ENCODE measurements at places on chromosomes 3 and 15. TPM values are rescaled to one million over a fixed set of nuclear protein-coding genes. Genes with fewer than 3 reads are reported as not detected.
A peak's percentile ranks its signal among the peaks of the same experiment; 100 is the strongest.

GRCh38 chr3:144265542-144266100 is 294.0 kb downstream of the DIPK2A start:
- no peak for DNase-seq

DNA sequence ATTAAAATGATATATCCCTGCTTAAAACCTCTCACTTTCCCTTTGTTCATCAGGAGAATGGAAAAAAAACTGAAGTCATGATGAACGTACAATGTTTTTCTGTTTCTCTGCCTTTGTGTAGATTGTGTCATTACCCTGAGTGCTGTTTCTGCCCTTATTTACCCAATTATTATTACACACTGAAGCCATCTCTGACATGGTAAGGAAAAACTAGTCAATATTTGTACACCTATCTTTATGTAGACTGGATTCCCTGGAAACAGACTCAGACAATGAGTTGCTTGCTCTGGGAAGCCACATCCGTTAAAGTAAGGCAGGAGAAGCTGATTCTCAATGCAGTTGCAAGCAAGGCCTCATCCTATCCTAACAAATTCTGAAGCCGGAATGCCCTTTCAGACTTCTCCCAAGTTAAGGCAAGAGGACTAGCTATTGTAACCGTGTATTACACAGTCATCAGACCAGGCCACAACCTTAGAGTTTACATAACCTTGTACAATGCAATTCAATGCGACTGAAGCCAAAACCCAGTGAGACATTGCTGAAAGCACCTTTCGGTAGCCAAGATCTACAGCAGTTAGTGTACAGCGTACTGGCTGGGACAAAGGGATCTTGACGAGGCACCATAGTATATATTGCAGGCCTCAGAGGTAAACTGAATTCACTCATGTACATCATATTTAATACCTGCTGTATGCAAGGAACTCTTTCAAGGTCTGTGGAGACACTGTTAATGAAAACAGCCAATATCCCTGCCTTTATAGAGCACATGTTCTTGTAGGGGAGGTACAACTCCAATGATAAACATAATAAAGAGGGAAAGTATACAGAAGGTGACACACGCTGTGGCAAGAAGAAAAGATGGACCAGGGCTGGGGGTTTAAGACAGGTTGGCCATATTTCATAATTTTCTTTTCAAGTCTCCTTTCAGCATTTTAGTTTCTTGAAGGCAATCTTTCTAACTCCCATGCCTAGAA is 1040.8 kb upstream of the SEMA6D start:
- DNase-seq = no peak

GRCh38 chr3:59872128-59872527 is 822.3 kb upstream of the CFAP20DC start:
- DNase-seq = no peak

- DNase-seq = no peak
Measured at GRCh38 chr15:53681056-53681455, 78.4 kb downstream of the WDR72 start.

GRCh38 chr3:33277193-33277882 is at the start of gene FBXL2:
FBXL2 (plus strand) TSS chr3:33277442; CDS start chr3:33277513, 71 bp downstream.
- peak; percentile 76 for DNase-seq

DNA sequence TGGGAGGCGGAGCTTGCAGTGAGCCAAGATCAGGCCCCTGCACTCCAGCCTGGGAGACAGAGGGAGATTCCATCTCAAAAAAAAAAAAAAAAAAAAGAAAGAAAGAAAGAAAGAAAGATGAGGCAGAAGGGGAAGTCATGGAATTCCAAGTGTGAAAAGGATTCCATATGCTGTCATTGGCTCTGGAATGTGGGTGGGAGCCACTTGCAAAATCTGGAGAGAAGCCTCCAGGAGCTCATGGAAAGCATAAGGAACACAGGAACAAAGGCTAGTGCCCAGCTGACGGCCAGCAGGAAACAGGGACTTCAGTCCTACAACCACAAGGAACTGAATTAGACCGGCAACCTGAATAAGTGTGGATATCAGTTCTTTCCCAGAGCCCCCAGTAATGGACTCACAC is 12.5 kb upstream of the TRAK1 start:
- DNase-seq = no peak

GRCh38 chr3:197174927-197175326 is 123.5 kb downstream of the DLG1 start:
- DNase-seq = no peak

DNA sequence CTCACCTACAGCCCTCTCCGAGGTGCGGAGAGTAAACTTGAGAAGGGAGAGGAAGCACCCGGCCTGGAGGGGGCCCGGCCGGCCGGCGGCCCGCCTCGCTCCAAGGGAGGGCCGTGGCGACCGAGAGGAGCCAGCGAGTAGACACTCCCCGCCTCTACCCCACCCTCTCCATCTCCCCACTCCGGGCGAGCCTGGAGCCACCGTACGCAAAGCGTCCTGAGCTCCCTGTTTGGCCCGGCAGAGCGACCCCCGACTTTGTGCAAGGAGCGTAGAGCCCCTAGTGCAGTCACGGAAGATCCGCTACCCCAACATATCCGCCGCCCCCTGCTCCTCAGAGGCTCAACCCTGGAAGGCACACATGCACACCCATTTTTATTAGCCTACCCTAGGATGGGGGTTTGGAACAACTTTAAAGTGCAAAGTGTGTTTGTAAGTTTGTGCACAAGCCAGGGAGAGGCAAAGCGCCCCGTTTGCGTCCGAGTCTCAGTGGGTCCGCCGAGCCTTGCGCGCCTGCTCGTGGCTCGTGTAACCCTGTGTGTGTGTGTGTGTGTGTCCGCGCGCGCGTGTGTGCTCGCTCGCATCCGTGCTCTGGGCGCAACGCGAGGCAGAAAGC is 508 bp upstream of the SMAD6 start:
- DNase-seq = peak; percentile 41

GRCh38 chr15:82751308-82751707 is 41.6 kb upstream of the AP3B2 start:
- no peak for DNase-seq

- DNase-seq = no peak
Measured at GRCh38 chr3:60386306-60386705, 864.9 kb downstream of the FHIT start.

DNA sequence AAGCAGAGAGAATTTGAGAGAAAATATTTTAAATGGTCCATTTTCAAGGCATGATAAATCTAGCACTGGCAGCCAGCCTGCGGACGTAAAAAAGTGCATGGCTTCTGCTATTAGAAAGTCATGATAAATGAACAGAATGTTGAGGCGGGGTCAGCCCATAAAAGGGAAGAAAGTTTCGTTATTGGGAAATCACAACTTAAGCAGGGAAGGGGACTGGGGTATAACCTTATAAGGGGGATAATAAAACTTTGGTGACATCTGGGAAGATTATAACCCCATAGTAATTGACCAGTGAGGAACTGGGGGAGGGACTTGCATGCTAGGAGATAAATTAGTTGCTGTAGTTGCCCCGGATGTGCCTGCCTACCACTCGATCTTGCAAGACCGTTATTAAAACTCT is 88.4 kb upstream of the PLSCR4 start:
- no peak for DNase-seq

GRCh38 chr3:49712166-49712565 is 7.3 kb downstream of the AMIGO3 start:
- DNase-seq = no peak

DNA sequence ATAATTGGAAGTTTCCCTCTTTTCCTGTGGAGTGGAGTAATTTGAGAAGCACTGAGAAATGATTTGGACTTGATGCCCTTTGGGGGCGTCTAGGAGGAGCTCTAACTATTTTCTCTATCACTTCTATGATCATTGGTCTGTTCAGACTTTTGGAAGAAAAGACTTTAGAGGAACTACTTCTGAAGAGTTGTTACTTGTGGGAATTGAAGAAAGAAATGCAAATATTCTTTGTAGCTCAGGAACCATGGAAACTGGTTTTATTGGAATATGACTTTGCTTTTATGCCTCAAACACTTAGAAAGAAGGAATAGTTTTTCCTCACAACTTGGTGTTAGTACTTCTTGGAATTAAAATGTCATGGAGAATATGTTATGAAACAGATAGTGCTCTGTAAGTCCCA is 122.0 kb upstream of the ALDH1A3 start:
- DNase-seq = no peak

DNA sequence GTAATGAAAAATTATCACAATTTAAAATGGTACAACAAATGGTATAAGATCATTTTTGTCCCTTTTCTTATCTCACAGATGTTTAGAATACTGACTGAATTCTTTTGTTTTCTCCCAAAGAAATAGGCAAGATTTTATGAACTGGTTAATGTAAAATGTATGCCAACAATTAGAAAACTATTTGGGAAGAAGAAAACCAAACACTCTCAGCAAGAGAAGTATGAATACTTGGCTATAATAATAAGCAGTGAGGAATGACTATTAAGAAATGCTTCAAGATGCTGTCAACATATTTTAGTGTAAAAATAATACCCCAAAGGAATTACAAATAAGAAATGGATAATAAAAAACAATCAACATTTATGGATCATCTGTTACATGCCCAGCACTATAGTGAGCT is 18.5 kb downstream of the SHQ1 start:
- no peak for DNase-seq

DNA sequence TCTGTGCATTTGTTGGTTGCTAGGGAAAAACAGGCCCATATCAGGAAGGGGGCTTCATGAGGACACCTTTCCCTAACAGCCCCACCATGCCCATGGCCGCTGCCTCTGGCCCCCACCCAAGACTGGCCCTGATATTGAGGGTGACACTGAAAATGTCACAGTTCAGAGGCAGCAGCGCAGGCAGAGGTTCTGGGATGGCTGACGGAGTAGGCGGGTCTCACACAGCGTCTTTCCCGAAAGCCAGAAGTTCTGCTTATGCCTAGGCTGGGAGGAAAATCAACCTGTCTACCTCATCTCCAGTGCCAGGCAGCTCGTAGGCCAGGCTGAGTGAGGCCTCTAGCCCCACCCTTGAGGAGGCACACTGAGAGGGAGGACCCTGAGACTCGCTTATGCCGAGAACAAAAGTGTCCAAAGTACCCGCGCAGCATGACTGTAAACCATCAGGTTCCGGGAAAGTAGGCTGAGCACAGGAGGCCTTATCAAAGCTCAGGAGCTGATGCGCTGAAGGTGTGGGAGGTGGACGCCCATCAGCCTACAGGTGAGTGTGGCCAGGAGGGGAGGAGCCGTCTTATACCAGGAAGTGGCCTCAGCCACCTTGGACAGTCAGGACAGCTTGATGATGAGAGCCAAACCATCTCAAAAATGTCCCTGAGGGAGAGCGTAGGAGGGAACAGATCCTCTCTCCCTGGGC is 27.5 kb downstream of the GRAMD2A start:
- no peak for DNase-seq

DNA sequence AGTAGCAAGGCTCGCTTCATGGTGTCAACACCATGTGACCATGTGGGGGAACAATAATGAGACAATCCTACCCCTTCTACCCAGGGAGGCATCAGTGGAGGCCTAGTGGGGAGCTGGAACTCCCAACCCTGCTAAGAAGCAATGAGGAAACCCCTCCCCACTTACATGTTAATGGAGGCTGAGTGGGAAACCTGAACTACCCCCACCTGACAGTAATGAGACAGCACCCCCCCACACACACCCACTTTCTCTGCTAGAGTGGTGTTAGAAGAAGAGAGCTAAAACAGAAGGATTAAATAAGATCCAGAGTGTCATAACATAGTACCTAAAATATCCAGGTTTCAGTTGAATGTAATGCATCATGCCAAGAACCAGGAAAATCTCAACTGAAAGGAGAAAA is 78.6 kb downstream of the NEO1 start:
- no peak for DNase-seq

GRCh38 chr3:172106989-172107388 is 67.6 kb downstream of the FNDC3B start:
- DNase-seq = no peak

DNA sequence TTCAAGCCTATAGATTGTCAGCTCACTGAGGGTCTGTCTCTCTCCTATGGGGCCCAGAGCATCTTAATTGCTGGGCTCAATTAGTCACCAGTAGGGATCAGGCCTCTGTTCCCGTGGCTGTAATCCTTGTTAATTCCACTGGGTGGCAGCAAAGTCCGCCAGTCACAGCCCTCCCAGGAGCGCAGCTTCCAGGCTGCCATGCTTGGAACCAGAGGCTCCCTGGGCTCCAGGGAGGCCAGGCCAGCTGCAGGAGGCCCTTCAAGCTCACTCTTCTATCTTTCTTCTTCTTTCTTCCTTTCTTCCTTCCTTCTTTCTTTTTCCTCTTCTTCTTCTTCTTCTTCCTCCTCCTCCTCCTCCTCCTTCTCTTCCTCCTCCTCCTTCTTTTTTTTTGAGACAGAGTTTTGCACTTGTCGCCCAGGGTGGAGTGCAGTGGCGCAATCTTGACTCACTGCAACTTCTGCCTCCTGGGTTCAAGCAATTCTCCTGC is 14.4 kb downstream of the RNU5B-1 start:
- DNase-seq = peak; percentile 78

GRCh38 chr3:82002491-82002890 is 241.0 kb upstream of the GBE1 start:
- no peak for DNase-seq

DNA sequence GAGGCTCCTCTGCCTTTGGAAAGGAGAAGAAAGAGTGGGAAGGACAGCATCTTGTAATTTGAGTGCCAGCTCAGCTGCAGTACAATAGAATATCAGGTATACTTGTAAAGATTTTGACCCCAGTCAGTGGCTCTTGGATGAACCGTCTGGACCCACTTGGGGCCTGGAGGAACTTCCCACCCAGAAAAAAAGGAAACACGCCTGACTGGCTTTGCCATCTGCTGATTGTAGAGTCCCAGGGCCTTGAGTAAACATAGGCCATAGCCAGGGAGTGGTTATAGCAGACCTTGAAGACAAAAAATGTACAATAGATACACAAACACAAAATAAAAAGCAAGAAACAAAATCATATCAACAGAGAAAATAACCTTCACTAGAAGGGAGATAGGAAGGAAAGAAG is 112.1 kb downstream of the GOLIM4 start:
- DNase-seq = no peak

GRCh38 chr3:183149915-183150750 is 12.4 kb downstream of the LAMP3 start:
- DNase-seq = peak; percentile 86

- no peak for DNase-seq
Measured at GRCh38 chr3:104080088-104080626, 1286.6 kb upstream of the ALCAM start.

GOLGA8S gene
- total RNA-seq = not detected

EPHB1 gene
- total RNA-seq = 4.4 TPM

FNDC3B gene
- total RNA-seq = 63.7 TPM

C3orf80 gene
- total RNA-seq = 1.8 TPM

BFSP2 gene
- not detected for total RNA-seq

SKOR1 gene
- not detected for total RNA-seq

LPP gene
- total RNA-seq = 11.7 TPM

CPB1 gene
- not detected for total RNA-seq

GRM7 gene
- total RNA-seq = 0.27 TPM

ZNF502 gene
- total RNA-seq = 0.37 TPM

SEMA3G gene
- total RNA-seq = 0.53 TPM

CCR9 gene
- not detected for total RNA-seq

FGF12 gene
- total RNA-seq = 1.3 TPM

ZNF660 gene
- total RNA-seq = 0.60 TPM

GHRL gene
- 0.13 TPM for total RNA-seq

GPR176 gene
- total RNA-seq = 58.1 TPM

SPATA12 gene
- 1.6 TPM for total RNA-seq

Data from HT1080 (cell line).